ENCODE measurements at places on chromosomes 2 and 18.

DNA sequence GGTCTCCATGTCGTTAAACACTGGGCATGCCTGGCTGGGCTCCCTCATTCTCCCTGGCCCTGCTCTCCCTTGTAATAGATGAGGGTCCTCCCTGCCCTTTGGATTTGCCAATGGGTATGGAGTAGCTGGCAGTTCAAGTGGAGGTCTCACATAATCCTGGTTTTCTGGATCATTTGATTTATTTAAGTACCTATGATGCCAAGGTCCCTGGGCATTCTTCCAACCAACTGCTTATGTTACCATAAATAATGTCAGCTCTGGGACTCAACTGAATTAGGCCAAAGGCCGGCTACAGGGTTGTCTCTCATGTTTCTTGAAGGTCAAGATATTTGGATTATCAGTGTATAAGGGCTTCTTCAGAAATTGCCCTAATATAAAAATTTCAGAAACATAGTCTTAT, 104.9 kb upstream of the LYPD6 start:
- DNase-seq, result no peak

DNA sequence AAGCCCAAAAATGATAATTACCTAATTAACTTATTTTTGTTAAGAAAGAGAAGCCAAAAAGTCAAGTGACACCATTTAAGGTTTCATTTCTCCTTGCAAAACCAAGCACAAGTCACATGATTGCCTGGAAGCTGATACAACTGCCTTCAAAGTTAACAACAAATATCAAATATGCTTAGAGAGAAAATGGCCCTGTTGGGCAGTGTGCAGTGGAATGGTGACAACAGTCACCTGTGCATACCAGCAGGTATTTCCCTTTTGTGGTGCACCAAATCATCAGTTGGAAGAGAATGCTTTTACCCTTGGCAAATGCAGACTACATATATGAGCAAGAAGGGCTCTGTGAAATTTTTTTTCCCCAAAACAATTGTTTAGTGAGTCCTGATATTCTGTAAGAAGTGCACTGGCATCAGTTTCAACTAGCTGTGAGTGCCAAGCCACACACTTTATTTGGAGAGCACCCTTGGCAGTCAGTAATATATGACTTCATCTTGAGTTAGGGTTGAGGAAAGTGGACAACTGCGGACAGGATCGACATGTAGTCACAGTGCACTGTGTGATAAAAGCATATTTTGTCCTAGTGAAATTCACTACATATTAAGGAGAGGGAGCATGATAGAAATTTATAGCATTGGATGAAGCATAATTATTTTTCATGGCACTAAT, 74.9 kb upstream of the DOCK10 start:
- DNase-seq, result no peak

- no peak for DNase-seq
These were observed 188.8 kb downstream of the TSN start for GRCh38 chr2:121944072-121944831.

- no peak for DNase-seq
These were observed 24.7 kb downstream of the TLK1 start for GRCh38 chr2:171136024-171136423.

DNA sequence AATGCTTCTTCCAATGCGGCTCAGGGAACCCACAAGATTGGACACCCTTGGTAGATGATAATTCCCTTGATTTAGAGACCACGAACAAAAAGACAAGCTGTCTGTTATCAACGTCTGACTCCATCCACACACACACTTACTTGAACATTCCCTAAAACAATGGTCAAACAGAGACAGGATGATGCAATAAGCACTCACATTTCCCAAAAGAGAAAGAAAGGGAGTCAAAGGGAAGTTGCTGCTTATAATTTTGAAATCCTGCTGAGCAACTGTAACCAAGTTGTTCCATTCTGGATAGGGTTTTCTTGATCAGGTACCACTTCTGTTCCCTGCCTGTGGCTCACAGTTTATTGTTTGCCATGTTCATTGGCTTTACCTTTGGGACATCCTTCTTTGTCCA, 571.3 kb upstream of the CNTNAP5 start:
- DNase-seq, result no peak

- DNase-seq, result no peak
These were observed 1181.6 kb upstream of the CELF4 start for GRCh38 chr18:38747153-38747552.

- no peak for DNase-seq
These were observed 322.4 kb downstream of the PTPRM start for GRCh38 chr18:7889515-7889914.

DNA sequence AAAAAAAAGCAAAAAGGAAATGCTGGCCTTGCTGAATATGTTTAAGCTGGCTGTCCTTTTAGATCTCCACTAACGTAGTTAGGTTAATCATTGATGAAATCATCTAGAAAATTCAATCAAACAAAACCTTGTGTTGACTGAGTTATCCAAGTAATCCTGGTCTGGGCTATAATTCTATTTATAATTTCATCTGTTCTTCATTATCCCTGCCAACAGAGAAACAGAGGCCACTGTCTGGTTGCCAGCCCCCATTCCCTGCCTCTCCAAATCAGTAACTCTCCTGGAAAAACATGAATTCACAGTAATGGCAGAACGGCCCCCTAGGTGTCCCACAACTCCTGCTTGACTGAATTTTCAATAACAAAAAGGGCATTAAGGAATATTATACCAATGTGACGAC, 24.6 kb downstream of the DOCK10 start:
- DNase-seq, result no peak

DNA sequence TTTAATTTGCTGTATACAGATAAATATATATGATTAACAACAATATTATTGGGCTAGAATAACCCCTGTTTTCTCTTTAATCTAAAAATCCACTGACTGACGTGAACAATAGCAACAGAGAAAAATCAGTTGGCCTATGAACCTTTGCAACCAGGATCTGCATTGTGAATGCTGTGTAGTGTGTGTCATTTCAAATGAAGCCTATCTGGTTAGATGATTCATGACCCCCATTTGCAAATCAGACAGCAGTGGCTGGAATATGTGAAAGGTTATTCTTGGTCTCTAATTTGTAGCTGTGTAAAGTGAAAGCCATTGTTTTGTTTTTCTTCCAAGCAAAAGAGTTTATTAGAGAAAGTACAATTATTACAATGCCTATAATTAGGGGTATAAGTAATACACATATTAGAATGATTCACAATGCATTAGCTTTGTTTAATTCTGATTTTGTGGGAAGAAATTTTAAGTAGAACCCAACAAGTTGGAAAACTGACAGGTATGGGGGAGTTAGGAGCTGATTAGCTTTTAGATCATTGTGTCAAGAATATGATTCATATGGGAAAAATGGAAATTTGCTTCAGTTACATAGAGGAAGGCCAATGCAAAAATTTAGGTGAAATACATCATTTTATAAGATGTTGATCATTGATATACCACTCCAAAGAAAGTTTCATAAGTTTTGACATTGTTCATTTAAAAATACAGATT, 1362.2 kb upstream of the TMEFF2 start:
- DNase-seq, result no peak

DNA sequence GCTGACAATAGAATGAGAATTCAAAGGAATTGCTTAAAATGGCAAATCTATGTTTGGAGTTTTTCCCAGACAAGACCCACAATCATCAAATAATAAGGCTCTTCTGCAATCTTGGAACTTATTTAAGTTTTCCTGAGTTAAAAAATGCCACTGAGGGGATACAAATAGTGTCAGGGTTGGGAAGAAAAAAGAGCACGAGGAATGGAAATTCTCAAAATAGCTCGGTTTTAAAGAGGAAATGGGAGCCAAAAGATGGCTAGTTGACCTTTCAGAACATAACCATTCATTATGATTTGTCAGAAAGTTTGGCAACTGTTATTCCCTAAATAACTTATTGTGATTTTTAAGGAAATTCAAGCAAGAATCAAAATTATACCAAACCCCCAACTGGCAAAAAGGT, 127.7 kb downstream of the RAPGEF4 start:
- DNase-seq, result no peak

GRCh38 chr2:43642363-43642762, 5.3 kb downstream of the PLEKHH2 start:
- no peak for DNase-seq

- DNase-seq, result no peak
These were observed 156.3 kb downstream of the DOCK10 start for GRCh38 chr2:224885836-224886547.

- no peak for DNase-seq
These were observed 194.3 kb upstream of the ARL4C start for GRCh38 chr2:234691214-234691575.

DNA sequence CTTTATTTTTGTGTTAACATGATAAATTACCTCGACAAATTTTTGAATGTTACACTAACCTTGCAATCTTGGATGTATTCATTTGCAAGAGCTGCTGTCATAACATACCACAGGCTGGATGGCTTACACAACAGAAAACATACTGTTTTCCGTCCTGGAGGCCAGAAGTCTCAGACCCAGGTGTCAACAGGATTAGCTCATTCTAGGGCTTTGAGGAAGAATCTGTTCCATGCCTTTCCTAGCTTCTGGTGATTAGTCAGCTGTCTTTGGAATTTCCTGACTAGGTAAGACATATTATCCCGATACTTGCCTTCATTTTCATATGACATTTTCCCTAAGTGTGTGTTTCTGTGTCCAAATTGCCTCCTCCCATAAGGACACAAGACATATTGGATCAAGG, 188.6 kb upstream of the CDH19 start:
- no peak for DNase-seq

DNA sequence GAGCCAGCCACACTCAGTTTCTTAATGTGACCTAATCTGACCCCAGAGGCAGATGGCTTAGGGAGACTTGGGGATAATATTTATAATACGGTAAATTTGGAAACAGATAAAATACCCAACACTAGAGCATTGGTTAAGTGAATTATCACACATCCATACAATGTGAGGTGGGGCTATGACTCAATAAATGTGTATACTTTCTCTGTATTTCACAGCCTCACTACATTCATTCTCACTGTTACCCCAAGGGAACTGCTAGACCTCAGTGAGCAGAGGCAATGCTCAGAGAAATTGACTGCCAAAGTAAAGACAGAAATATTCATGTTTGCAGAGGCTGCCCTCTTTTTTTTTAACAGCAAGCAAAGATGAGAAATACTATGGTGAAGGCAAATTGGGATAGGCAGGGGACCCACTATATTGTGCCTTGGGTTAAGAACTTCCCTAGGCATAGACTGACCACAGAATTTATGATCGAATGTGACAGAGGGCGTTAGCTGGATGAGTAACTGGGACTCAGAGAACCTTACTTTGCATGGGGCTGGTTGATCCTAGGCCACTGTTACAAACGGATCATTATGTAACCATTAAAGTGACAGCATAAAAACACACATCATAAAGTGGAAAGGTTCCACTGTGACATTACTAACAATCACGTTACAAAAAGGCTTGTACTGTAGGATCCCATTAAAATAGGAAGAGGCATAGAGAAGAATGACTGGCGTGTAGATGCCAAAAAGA, 246.0 kb upstream of the LYPD1 start:
- DNase-seq, result no peak

DNA sequence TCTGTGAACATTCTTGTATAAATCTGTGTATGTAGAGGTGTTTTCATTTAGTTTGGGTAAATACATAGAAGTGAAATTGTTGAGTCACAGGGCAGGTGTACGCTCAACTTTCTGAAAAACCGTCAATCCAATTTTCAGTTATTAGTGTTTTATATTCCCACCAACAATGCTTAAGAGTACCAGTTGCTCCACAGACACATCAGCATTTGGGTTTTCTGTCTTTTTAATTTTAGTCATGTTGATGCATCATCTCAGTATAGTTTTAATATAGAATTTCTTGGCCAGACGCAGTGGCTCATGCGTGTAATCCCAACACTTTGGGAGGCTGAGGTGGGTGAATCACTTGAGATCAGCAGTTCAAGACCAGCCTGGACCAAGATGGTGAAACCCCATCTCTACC, 3.2 kb upstream of the GNLY start:
- DNase-seq, result no peak

DNA sequence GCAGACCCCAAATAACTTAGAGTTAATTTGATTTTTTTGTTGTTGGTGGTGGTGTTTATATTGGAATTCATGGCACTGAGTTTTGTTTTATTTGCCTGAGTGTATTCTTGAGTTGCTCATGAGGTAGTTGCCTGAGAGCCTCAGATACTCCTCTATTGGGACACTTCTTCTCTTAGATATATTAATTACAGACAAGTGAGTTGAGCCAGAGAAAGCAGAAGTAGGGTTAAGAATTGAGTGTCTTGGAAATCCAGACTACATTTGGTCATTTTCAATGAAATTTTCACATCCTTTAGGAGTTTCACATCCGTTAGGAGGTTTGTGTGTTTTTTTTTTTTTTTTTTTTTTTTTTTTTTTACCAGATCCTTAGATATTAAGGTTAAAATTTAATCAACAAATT, 29.0 kb downstream of the FMNL2 start:
- no peak for DNase-seq

GRCh38 chr2:103448495-103448894, 686.7 kb downstream of the TMEM182 start:
- DNase-seq, result no peak

DNA sequence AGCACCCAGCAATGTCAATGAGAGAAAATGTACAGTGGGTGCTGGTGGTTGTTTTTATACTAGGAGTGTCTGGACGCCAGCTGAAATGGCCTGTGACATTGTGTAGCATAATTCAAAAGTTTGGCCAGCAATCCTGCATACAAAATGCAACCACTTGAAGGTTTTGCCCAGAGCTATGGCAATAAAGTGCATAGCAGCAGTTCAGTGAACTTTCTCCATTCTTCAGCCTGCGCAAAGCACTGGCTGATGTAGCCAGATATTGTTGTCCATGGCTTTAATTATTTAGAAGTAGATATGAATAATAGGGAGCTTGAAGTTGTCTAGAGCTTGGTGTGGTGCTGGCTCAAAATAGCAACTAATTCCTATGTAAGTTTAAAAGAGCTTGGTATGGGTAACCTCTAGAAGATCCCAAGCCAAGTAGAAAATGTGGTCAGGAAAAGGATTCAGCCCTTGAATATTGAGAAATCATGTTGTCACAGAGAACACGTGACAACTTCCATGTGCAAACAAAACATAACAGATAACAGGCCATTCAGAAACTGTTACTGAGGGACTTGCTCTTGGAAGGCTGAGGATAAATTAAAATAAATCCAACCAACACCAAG, 33.3 kb upstream of the PGAP1 start:
- DNase-seq, result no peak

GRCh38 chr2:153935511-153935910, 63.8 kb downstream of the GALNT13 start:
- DNase-seq, result no peak

All from CD4-positive, alpha-beta T cell treated with Interleukin-12 subunit alpha and Interleukin-12 subunit beta, for 1 hour (primary cell).